Hepatic stellate cell (primary cell): ENCODE measurements at places on chromosomes 4 and X.

- DNase-seq = no peak
These were observed 200.0 kb downstream of the PALLD start for GRCh38 chr4:168696826-168697225.

- no peak for DNase-seq
These were observed 175.3 kb downstream of the QDPR start for GRCh38 chr4:17336524-17336961.

GRCh38 chrX:96004386-96004785 lies 680.3 kb upstream of the DIAPH2 start:
- peak; percentile 1 for DNase-seq

- no peak for DNase-seq
These were observed 253.8 kb upstream of the KCNIP4 start for GRCh38 chr4:22202246-22202974.

- no peak for DNase-seq
These were observed 92.1 kb downstream of the MRPL1 start for GRCh38 chr4:77954690-77955089.

- no peak for DNase-seq
These were observed 15.2 kb upstream of the CXCL6 start for GRCh38 chr4:73821325-73821724.

DNA sequence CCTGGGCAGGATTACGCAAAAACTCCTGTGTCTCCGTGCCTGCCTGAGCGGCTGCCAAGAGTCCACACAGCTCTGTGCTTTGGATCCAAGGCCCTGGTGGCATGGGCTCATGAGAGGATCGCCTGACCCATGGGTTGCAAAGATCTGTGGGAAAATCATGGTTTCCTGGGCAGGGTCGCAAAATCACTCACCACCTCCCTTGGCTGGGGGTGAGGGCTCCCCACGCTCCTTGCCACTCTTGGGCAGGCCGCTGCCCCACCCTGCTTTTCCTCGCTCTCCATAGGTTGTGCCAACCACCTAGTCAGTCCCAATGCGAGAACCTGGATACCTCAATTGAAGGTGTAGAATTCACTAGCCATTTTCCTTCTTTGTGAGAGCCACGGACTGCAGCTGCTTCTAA lies 66.5 kb upstream of the MAGEB18 start:
- no peak for DNase-seq

DNA sequence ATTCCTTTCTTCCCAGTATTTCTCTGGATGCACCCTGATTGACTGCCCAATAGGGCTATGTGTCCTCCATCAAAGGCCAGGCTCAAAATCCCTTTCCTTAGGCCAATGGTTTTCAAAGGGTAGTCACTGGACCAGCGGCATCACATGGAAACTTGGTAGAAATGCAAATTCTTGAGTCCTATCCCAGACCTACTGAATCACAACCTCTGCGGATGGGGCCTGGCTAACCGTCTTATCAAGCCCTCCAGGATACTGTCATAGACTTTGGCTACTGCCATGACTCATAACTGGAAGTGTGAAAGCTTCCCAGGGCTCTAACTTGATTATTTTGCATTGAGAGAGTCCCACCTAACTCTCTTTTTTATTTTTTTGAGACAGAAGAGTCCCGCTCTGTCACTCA lies 71.9 kb upstream of the TFDP3 start:
- no peak for DNase-seq

DNA sequence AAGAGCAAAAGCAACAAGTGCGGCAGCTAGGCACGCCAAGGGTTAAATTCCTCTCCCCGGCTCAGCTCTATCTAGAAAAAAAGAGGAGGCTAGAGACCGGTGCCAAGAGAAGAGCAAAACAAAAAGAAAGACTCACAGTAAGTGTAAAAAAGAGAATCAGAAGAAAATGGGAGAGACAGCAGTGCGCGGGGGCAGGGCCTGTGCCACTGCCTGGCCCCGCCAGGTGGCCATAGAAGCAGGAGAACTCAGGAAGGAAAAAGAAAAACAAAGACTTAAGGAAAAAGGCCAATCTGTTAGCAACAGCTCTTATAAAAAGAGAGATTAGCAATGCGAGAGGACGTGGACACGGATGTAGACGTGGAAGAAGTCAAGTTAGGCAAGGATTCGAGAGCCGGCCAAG lies 3.2 kb downstream of the ACOX3 start:
- DNase-seq = no peak

GRCh38 chrX:119340606-119341205 lies 58.4 kb upstream of the SLC25A43 start:
- DNase-seq = no peak

DNA sequence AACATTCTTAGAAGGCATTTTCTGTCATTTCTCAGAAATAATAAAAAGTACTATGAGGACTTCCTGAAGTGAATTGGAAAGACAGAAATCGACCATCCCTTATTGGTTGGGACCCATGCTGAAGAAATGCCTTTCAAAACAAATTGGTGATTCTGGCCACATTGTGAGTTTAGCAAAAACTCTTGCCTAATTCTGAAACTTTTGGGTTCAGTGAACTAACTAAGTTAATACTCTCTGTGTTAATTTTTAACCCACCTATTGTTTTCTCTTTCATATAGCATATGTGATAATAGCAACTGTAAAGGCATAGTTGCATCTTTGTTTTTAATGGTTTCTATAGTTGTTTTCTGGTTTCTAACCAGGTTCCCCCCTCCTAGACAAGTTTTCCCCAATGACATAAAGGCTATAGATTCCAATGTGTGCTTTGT lies 129.3 kb upstream of the FAT1 start:
- DNase-seq = no peak

DNA sequence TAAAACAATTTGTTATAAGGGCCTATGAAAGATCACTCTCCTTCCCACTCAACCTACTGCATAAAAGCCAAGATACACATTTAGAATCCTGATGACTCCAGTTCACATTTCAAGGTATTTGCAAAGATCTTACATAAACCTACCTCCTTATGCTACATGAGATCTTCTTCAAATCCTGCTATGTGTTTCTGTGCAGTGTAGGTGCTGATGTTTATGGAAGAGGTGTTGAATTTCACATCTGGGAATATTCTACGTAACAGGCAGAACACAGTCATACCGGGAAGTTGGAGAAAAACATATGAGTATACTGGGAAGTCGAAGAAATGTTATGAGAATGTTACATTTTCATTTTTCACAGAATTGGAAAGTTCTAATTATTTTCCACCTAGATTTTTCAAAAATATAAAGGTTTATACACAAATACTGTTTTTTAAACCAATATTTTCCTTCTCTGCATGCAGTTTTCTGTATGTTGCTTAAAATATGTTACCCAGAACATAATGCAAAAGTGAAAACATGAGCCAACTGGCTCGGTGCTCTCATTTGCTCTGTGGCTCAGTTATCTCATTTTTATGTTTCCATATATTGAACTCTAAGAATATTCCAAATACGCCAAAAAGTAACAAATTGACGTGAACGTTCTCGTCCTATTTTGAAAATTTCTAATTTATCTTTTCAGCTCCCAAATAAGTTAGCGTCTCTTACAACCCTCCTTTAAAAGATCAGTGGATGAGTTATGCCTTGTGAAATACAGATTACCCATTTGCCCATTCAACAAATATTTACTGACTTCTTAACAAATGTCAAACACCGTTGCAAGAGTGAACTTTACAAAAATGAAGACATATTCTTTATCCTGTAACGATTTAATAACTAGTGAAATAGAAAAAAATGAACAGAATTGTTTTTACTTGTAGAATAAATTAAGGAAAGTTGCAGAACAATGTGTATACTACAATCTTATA lies 899.3 kb downstream of the STIM2 start:
- DNase-seq = no peak

- no peak for DNase-seq
These were observed 924 bp downstream of the EPHA5 start for GRCh38 chr4:65669111-65670019.

DNA sequence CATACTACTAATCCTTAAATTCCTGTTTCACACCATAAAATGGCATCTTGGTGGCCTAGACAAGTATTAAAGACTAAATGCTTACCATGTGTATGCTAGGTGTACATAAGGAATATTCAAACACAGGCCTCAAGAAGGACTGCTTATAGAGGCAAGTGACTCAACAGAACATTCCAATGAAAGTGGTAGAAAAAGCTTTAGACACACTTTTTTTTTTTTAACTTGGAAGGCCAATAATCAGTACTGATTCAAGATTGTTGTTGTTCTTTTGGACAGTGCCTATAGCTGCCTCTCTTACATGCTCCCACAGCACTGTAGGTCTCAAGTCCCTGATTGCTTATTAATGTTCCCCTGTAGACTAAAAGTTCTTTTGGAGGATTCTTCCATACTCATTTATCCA lies 77.6 kb downstream of the FBXL5 start:
- peak; percentile 44 for DNase-seq

- DNase-seq = no peak
These were observed 212.6 kb downstream of the DMD start for GRCh38 chrX:32998776-32999175.

DNA sequence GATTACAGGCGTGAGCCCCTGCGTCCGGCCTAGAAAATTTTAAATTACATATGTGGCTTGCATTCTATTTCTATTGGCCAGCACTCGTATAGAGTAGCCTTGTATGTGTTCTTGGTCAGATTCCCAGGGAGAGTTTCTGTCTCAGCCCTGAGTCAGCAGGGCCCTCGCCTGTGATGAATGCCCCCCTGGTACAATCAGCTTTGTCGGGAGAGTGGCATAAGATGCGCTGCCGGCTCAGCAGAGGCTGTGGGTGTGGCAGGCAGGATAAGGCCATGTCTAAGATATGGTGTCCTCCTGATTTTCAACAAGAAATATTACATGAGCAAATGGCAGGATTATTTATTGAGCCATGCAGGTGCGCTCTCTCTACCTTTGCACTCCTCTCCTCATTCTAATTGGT lies 1.6 kb upstream of the REELD1 start:
- no peak for DNase-seq

- DNase-seq = no peak
These were observed 1.9 kb downstream of the NEUROG2 start for GRCh38 chr4:112513971-112514646.

DNA sequence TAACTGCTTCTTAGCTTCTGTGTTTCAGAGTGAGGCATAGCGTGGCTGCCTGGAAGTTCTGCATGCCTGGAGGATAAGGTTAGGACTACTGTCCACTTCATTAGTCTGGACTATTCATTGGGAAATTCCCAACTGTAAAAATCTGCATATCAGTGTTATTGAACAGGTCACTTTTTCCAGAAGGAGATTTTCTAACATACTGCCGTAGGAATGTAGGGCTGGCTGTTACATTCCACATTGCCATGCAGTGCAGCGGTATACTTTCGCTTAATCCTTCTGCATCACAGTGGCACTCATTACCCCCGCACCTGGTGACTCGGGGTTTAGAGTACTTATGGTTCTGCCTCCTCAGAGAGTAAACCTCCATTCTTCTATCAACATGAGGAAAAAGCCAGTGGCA lies 104.6 kb downstream of the NPFFR2 start:
- DNase-seq = no peak

DNA sequence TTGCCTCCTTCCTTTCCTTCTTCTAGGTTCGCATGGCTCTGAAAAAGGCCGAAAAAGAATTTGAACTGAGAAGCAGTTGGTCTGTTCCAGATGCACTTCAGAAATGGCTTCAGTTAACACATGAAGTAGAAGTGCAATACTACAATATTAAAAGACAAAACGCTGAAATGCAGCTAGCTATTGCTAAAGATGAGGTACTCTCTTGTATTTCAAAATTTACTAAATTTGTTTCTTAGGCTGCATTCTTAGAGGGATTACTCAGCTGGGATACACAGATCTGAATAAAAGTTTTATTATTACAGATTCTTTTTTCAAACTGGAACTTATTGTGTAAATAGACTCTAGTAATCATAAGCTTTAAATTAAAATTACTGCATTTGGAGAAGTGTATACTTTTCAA lies 146.9 kb downstream of the STIM2 start:
- no peak for DNase-seq

GRCh38 chr4:149951152-149951900 lies 126.9 kb upstream of the DCLK2 start:
- DNase-seq = no peak

GRCh38 chr4:113407409-113407808 lies 354.1 kb downstream of the CAMK2D start:
- no peak for DNase-seq

DNA sequence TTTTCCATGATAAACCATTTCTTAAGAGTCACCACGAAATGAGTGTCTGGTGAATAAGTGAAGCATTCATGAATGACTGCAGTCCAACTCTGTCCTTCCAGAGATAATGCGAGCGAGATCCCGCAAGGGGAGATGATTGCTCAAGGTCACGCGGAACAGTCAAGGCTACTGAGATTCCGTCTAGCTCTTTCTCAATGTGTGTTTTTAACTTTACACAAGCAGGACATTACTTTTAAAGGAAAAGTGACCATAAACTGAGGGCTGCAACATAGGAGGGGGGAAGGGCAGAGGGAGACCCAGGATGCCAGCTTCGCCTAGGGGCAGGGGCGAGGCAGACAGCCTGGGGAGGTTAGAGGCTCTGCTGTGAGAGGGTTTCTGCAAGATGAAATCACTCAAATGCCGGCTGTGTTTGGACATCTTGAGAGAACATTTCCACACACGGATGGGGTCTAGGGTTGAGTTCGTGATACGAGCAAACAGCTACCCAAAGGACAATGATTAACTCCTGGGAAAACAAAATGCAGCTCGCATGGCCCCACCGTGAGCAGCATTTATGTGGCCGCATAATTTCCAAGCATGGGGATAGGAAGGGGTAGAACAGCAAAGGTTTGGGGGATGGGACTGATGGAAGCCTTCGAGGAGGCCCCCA lies 23.8 kb upstream of the CCNQ start:
- DNase-seq = no peak
